CD8-positive, alpha-beta memory T cell (primary cell): ENCODE measurements at places on chromosomes 7 and 10. TPM values are rescaled to one million over a fixed set of nuclear protein-coding genes. Genes with fewer than 3 reads are reported as not detected.

ARHGAP22 gene
- polyA plus RNA-seq: not detected

SKIDA1 gene
- 0.20 TPM for polyA plus RNA-seq

C7orf33 gene
- not detected for polyA plus RNA-seq

CLEC5A gene
- not detected for polyA plus RNA-seq

SYCE1 gene
- polyA plus RNA-seq: 0.33 TPM

FOXP2 gene
- polyA plus RNA-seq: not detected

HABP2 gene
- not detected for polyA plus RNA-seq

CHAT gene
- not detected for polyA plus RNA-seq

ADAM12 gene
- polyA plus RNA-seq: 6.4 TPM

THSD7A gene
- not detected for polyA plus RNA-seq

TBX20 gene
- polyA plus RNA-seq: not detected

ODAD2 gene
- not detected for polyA plus RNA-seq

BLNK gene
- polyA plus RNA-seq: not detected

TMEM184A gene
- polyA plus RNA-seq: not detected

ASB10 gene
- not detected for polyA plus RNA-seq

HOXA1 gene
- polyA plus RNA-seq: 0.75 TPM

PLCE1 gene
- 0.14 TPM for polyA plus RNA-seq

TEX36 gene
- polyA plus RNA-seq: not detected

DPCD gene
- 0.75 TPM for polyA plus RNA-seq

ZNF12 gene
- polyA plus RNA-seq: 34.5 TPM

GRCh38 chr7:42493436-42494198 lies 256.6 kb upstream of the GLI3 start:
- DNase-seq: no peak

GRCh38 chr10:91350651-91351081 lies 59.5 kb upstream of the HECTD2 start:
- DNase-seq: no peak

- DNase-seq: no peak
These were observed 44.4 kb upstream of the JCAD start for GRCh38 chr10:30103595-30104320.

- DNase-seq: no peak
These were observed 228.1 kb upstream of the PFKP start for GRCh38 chr10:2839081-2839725.

- DNase-seq: no peak
These were observed 232.1 kb upstream of the GRB10 start for GRCh38 chr7:51014811-51015210.

DNA sequence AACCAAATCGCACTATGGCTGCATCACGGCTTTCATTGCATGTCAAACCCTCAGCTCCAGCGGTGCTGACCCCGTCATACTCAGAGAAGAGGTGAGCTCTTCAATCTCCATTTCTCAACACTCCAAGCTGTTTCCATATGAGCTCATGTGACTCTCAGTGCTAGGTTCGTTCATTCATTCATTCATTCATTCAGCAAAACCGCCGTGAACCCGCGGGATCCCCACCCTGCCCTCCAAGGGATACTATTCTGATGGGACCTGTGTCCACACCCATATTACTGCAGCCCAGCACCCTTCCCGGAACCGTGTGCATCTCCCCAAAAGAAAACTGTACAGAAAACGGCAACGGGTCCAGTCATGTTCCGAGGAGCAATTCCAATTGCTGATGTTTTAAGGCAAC lies 184.7 kb downstream of the DIP2C start:
- DNase-seq: no peak

DNA sequence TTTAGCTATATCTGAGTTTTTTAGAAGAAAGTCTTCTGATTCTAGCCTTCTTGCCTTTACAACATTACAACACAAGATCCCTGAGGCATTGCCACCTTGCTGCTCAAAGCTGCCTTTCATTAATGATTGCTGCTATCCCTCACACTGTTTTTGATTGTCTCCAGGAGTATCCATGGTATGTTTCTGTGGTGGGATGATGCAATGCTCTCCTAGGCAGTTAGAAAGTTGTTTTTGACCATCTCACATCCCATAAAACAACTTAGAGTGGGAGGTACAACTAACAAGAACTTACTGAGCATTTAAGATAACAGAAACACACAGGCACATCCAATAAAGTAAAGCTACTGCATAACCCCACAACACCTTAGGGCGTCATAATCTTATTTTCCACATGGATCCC lies 1156.0 kb upstream of the LRRTM3 start:
- no peak for DNase-seq

DNA sequence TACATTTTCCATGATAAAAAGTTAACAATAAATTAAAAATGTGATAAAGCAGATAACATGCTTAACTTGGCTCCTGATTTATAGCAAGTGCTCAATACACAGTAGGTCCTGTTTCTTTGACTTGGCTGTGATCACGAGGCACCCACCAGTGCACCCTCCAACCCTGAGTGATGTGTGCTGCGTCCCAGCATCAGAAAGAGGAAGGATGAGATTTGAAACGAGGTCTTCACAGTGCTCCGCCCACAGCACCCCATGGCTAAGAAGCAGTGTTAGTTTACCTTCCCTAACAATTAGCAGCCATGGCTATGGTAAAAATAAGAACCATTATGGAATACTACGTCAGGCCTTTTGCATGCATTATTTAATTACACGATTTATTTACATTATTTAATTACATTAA lies 292.0 kb upstream of the ZMIZ1 start:
- DNase-seq: no peak

GRCh38 chr10:102066399-102067088 lies 1.4 kb downstream of the HPS6 start:
- peak; percentile 11 for DNase-seq

GRCh38 chr7:114718861-114719260 lies 203.0 kb upstream of the MDFIC start:
- no peak for DNase-seq

DNA sequence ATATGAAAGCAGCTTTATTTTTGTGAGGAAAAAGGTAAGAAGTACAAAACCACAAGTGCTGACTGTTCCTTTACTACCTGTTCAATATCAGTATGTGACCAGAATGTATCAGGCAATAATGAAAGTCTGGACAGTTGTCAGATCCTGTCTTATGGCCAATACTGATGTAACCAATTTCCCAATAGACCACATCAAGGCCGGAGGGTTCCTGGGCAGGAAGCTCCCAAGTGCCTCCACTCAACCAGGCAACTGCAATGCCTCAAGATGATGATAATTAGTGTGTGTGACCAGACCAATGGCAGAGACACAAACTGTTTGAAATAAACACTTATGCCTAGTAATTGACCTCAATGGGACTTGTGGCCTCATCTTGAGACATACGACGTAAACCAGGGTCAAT lies 149.4 kb upstream of the ASAH2 start:
- DNase-seq: no peak

GRCh38 chr10:21327289-21327993 lies 198.0 kb downstream of the SKIDA1 start:
- no peak for DNase-seq

- no peak for DNase-seq
These were observed 58.1 kb upstream of the OPN4 start for GRCh38 chr10:86596266-86596665.

- DNase-seq: no peak
These were observed 224.1 kb downstream of the GLI3 start for GRCh38 chr7:42012786-42013360.

DNA sequence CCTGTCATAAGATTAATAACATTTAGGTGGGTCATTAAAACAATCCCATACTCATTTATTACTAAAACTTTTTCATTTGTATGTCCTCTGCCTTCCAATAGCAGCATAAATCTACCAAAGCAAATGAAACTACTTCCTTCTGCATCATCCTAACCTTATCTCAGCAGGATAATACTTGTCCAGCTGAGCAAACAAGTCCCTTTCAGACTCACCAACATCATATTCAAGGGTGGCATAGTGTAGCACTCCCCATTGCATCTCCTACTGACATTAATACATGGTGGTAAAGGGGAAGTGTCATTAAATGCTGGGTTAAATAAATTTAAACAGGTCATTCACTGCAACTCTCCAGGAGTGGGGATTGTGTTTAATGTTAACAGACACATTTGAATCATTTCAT lies 3.4 kb upstream of the MINDY3 start:
- DNase-seq: no peak

DNA sequence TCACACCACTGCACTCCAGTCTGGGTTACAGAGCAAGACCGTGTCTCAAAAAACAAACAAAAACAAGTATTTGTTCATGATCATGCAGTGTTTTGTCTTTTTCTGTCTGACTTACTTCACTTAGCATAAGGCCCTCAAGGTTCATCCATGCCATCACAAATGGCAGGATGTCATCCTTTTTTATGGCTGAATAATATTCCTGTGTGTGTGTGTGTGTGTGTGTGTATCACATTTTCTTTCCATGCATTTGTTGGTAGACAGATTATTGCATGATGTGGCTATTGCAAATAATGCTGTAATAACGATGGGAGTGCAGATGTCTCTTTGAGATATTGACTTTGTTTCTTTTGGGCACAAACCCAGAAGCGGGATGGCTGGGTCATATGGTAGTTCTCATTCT lies 14.3 kb upstream of the MNX1 start:
- no peak for DNase-seq

DNA sequence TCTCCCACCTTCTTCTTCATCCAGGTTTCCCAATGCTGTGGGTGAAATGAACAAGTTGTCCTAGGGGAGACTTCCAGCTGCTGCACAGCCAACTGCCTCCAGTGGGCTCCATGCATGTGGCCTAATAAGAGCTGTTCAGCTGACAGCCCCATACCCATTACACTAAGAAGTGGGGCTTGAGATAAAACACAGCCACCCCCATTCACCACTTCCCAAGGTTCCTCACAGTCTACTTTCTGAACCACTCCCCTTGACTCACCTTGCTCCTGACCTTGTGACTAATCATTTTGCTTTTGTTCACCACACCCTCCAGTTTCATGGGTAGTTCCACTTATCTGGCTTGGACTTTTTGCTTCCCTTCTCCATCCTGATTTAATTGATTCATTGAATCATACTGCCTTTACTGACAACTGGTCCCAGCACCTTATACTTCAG lies 119.3 kb downstream of the CABCOCO1 start:
- DNase-seq: no peak

GRCh38 chr7:504221-505111 lies 15.2 kb downstream of the PDGFA start:
- no peak for DNase-seq

DNA sequence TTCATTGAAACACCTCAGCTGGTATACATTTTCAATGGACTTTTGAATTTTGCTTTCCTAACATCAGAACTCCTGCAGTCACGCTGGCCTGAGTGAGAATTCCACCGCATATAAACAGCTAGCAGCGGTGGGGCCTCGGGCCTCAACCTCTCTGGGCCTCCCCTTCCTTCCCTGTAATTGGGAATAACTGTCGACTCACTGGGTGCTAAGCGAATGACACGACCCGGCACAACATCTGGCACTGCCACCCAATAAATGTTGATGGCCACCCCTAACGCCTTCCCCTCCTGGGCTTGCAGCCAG lies 670 bp downstream of the RCC1L start:
- DNase-seq: no peak

DNA sequence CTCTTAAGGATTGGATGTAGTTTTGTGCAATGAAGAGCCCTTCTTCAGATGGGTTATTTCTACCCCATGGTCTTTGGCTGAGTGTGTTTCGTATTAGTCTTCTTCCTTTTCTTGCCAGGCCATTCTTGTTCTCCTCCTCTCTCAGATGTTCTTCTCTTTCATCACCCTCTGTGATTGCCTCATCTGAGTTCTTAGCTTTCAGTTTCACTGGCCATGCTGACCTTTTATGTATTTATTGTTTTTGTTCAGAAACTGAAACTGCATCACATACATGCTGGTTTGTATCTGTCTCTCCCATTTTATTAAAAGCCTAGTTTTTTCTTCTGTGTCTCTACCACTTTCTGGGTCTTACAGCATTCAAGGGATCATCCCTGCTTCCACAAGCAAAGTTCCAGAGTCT lies 21.7 kb upstream of the PCGF5 start:
- peak; percentile 32 for DNase-seq

- no peak for DNase-seq
These were observed 39.6 kb downstream of the STARD3NL start for GRCh38 chr7:38217672-38218071.

GRCh38 chr10:101940916-101941315 lies 97.3 kb upstream of the KCNIP2 start:
- no peak for DNase-seq

- DNase-seq: no peak
These were observed 87.6 kb upstream of the SEMA3D start for GRCh38 chr7:85274454-85274853.

DNA sequence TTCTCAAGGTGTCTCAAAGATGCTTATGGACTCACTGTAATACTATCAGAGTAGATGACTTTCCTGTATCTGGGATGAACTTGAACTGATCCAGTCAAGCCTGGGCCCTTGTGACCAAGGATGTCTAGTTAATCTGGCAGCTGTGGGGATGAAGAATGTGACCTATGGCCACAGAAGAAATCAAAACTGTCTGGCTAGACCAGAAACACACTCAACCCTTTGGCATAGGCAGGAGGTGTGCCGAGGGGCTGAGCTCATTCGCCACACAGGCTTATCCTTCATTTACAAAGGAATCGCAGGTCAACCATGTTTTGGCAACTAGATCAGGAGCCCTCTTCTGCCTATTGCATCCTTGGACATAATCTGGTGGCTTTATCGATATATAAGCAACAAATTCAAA lies 110.6 kb downstream of the ATXN7L1 start:
- DNase-seq: no peak

- DNase-seq: no peak
These were observed 678.3 kb upstream of the C7orf33 start for GRCh38 chr7:147912291-147912690.

GRCh38 chr10:58856508-58857240 lies 319.8 kb upstream of the PHYHIPL start:
- no peak for DNase-seq

DNA sequence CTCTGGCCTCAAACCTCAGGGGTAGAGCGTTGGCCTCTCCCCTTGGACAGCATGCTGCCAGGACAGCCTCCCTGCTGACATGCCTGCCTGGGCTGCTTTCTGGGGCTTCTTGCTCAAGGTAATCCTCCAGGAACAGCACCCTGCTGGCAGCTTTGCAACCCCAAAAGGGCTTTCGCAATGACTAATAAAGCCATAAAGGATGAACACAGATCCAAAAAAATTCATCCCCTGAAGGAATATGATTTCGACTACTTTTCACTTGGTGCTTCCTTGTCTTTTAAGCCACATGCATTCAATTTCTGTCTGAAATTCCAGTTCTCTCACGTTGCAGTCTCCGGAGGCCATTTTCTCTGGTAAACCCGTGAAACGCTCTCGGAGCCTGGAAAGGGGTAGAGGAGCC lies 15.1 kb upstream of the SH3PXD2A start:
- no peak for DNase-seq

GRCh38 chr7:97461596-97461995 lies 270.3 kb upstream of the TAC1 start:
- DNase-seq: no peak

DNA sequence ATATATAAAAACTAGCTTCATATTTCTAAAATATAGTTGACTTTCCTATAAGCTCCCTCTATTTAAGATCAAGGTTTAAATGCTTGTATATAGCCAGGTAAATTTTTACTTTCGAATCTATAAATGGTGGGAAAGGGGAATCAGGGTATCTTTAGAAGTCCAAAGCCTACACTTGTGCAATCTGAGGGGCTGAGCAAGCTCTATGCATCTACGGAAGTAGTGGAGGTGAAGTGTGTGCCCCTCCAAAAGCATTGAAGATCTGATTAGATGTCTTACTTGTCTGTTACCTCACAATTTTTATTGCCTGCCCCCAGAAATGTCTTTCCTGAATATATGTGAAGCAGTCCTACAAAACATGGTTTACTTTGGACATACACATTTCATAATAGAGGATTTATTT lies 1.6 kb downstream of the AKAP9 start:
- no peak for DNase-seq

- DNase-seq: no peak
These were observed 28.3 kb upstream of the GNA12 start for GRCh38 chr7:2872296-2872874.

- no peak for DNase-seq
These were observed 251.9 kb upstream of the ZNF32 start for GRCh38 chr10:43900571-43900970.
